ENCODE measurements at places on chromosomes 13 and 19.
A peak's percentile ranks its signal among the peaks of the same experiment; 100 is the strongest.

GRCh38 chr13:103351035-103351828 lies 285.0 kb upstream of the SLC10A2 start:
- peak; percentile 12 for DNase-seq

GRCh38 chr19:871446-872265 lies 12.2 kb downstream of the CFD start:
- DNase-seq = no peak

DNA sequence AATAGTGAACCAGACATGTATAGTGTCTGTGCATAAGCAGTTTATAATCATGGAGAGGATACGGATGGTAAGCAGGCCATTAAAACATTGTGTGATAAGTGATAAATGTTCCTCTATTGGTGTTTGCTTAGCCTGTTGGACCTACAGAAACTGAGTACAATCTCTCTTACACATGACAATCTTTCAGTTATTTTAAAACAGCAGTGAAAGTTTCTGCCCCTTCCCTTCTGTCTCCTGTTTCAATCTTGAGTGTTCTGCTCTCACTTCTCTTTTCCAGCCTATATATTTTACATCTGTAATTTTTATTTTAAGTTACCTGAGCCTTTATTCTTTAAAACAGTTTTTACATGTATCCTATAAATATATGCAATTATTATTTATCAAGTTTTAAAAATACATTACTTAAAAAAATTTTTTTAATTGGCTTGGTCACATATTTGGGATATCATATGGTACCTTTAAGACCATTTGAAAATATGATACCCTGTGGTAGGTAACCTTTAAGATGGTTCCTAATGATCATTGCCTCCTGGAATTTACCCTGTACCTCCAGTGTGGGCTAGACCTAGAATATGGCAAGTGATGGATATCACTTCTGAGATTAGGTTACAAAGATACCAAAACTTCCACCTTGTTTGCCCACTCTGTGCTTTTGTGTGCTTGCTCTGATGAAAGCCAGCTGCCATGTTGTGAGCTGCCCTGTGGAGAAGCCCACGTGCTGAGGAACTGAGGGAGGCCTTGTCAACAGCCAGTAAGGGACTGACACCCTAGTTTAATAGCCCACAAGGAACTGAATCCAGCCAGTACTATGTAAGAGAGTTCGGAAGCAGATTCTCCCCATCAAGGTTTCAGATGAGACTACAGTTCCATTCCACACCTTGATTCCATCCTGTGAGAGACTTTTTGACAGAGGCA lies 99.3 kb downstream of the DHRS12 start:
- no peak for DNase-seq

DNA sequence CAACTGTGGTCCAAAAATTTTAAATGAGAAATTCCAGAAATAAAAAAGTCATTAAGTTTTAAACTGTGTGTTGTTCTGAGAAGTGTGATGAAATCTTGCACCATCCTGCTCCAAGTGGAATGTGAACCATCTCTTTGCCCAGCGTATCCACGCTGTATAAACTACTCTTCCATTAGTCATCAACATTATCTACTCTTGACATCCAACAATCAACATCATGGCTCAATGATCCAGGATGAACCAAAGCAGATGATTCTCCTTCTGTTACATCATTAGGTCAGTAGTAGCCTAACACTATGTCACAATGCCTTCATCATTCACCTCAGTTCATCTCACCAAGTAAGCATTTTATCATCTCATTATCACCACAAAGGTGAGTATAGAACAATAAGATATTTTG lies 55.3 kb downstream of the SUCLA2 start:
- DNase-seq = no peak

GRCh38 chr19:57506163-57506562 lies 6.4 kb downstream of the ZNF773 start:
- no peak for DNase-seq

- no peak for DNase-seq
Measured at GRCh38 chr19:33143897-33144405, 12.0 kb downstream of the WDR88 start.

GRCh38 chr13:91725646-91726045 lies 327.2 kb downstream of the GPC5 start:
- no peak for DNase-seq

- DNase-seq = no peak
Measured at GRCh38 chr13:34246511-34246910, 428.6 kb downstream of the RFC3 start.

- no peak for DNase-seq
Measured at GRCh38 chr19:7480970-7481255, 7.9 kb downstream of the PEX11G start.

DNA sequence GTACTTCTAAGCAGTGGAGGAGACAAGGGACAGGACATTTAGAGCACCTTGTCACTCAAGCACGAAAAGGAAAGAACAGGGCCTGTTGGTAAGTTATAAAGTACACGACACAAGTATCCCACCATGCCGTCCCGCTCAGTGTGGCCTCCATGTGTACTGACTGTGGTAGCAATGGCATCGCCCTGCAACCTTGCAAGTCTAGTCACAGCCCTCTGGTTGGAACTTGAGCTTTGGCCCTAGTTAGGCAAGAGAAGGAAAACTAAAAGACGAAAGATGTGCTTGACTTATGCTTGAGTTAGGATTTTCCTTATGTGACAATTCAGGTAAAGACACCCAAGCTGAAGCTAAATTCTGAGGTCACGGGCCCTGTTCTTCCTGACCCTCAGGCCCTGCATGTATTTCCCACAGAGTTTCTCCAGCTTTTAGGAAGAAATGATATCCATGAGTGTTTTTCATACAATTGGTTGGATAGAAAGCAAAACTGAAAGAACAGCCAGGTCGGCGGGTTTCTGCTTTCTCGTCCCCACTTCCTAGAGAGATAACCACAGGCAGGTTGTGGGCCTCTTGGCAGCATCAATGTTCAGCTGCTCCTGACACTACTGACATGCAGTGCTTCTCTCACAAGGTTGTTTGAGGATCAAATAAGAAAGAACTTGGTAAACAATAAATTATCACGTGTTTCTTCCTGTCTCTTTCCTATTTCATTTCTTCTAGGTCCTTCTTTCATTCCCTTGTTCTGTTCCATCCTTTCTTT lies 216.2 kb downstream of the IRS2 start:
- DNase-seq = no peak

DNA sequence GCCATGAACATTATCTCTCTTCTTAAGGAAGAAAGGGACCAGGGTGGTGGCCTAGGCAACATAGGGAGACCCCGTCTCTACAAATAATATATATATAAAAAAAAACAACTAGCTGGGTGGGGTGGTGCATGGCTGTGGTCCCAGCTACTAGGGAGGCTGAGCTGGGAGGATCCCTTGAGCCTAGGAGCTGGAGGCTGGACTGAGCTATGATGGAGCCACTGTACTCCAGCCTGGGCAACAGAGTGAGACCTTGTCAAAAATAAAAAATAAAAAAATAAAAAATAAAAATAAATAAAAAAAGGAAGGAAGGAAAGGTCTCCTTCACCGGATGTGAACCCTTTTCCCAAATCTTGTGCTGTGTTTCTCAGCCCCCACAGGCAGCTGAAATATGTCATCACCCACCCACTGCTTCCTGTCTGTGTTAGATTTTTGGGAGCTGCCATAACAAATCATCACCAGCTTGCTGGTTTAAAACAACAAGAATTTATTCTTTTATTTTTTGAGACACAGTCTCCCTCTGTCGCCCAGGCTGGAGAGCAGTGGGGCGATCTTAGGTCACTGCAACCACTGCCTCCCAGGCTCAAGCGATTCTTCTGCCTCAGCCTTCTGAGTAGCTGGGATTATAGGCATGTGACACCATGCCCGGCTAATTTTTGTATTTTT lies 9.5 kb upstream of the TSPAN16 start:
- no peak for DNase-seq

GRCh38 chr13:27147530-27148170 lies 24.0 kb downstream of the USP12 start:
- DNase-seq = no peak

DNA sequence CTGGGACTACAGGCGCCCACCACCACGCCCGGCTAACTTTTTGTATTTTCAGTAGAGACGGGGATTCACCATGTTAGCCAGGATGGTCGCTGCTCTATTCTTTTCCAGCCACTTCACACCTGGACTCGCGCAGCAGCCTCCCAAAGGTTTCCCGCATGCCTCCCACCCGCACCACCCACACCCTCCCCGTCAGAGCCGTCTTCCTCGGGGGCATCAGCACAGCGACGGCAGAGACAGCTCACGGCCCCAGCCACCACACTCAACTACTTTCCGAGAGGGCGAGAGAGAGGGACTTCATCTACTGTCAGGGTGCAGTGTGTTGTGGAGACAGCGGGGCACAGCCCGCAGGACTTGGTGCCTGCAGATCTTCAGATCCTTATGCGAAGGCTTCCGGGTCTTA lies 5.6 kb downstream of the ZNF787 start:
- no peak for DNase-seq

DNA sequence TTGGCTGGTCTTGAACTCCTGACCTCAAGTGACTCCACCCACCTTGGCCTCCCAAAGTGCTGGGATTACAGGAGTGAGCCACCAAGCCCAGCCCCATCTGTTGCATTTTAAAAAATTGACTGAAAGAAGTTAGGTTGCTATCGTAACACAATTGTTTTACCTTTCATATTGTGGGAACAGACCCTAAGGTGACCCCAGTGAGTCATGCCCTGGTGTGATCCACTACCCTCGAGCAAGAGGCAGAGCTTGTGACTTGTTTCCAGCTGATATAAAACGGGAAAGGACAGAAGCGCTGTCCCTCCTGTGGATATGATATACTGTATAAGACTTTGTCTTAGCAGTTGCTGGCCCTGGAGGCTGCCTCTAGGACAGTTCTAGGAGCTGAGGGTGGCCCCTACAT lies 308.6 kb downstream of the HS6ST3 start:
- DNase-seq = no peak

DNA sequence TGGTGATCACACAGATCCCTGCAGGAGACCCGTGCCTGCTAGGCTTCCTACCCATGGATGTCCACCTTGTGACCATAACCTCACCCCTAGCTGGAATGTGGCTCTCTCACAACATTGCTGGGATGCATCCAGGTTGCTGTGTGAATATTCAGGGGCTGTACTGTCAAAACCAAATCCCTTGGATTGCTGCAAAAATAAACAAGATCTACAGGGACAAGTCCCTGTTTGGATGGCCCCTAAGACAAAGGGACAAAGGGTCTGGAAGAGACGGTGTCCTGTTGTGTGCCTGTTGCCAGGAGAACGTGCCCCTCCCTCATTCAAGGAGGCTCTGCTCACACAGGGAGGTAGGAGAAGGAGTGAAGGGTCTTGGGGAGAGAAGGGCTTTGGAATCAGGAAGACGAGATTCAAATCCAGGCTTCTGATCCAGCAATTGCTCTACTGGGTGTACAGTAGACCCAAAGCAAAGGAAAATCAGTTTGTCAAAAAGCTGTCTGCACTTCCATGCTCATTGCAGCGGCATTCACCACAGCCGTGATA lies 89.2 kb upstream of the WASF3 start:
- DNase-seq = no peak

DNA sequence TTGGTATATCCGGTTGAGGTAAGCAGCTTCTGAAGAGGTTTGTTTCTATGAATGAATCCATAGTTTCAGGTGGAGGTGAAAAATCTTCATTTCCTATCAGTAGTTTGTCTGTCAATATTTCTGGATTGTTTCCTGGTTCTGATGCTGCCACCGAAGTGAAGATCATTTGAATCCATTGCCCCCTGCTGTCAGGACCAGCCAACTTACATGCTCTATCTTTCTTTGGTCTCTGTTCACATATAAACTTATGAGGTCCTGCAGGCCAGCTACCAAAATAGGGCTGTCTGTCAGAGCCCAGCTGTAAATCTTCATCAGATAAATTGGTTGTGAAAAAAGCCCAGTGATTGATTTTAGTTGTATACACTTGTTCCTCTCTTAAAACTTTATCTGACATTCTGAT lies 15.2 kb upstream of the N4BP2L1 start:
- DNase-seq = no peak

- peak; percentile 80 for DNase-seq
Measured at GRCh38 chr19:55086730-55087541, 11.3 kb downstream of the EPS8L1 start.

DNA sequence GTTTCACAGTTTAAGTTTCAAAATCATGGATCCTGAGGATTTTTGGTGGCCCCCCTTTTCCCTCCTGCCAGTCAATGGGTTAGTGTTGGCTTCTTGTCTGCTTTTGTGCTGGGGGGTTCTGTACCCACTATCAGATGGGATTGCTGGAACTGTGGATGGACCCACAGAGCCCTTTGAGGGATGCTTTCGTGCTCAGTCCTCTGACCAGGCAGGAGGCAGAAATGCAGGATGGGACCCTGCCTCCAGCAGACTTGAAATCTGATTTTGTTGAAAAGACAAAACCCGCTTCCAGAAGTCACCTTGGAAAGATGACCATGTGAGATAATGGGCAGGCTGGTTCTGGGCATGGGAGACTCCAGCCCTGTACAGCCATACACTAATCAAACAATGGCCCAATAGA lies 408.9 kb downstream of the ZNF536 start:
- DNase-seq = no peak

DNA sequence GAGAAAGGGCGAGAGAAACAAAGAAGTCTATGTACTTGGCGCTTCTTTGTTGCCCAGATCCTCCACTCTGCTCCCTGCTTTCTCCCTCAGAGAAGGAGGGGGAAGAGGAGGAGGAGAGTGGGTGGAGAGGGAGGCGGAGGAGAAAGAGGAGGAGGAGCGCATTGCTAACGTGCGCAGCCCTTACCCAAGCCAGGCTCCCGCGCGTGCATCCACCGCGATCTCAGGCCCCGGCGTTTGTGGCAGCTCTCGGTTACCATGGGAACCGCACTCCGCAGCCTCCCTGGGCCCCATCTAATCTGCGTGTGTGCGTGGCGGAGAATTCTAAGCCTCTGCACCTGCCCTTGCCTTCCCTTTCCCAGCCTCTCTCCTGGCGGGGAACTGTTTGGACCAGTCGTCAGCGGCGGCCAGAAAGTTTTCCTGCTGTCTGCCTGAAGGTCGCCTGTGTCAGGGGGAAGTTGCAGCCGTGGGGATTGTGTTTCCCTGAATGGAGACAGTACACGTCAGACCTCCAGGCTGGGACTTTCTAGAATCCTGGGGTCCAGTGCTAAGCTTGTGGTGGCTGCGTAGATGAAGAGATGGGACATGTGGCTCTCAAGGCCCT lies at the start of gene ERICH6B:
TSS of gene ERICH6B (minus strand) at position 239 of the 601 bp plus-strand sequence. CDS start 18,734 bp downstream, outside the sequence.
- no peak for DNase-seq

DNA sequence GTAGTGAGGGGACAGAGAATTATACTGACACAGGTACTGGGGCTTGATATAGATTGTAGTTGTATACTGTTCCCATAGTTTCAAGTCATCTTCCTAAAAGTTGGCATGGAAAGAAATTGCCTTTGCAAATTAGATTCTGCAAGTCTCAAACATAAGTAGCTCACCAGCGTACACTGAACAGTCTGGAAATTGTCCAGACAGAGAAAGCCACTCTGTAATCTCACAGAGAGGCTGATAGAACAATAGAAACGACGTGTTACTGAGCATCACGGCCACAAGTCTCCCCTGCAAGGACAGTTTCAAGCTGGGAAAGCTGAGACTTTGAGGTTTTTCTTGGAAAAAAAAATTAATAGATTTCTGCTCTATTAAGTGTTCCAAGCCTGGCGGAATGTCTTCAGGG lies 228.6 kb downstream of the DNAJC15 start:
- no peak for DNase-seq

- DNase-seq = no peak
Measured at GRCh38 chr13:44074611-44075010, 194.9 kb downstream of the LACC1 start.
